Hippocampal formation (tissue), 2 donors: ENCODE measurements at places on chromosomes 7 and 10.

DNA sequence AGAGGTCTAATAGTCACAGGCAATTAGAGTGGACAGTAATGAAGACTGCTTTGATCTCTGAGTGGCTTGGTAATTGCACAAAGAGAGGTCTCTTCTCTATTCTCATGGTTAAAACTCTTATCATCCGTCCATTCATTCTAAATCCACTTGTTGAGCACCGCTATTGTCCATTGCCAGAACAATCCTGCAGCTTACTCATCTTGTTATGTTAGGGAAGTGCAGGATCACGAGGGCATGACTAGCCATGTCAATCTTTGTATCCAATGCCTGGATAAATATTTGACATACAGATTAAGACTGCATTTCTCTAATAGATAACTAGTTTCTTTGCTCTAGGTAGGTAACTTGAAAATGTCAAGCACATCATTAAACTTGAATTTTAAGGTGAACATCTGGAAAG, 14.9 kb downstream of the SFTPD start:
- DNase-seq: no peak

- no peak for DNase-seq
Measured at GRCh38 chr7:158782761-158783401, 46.4 kb downstream of the ESYT2 start.

DNA sequence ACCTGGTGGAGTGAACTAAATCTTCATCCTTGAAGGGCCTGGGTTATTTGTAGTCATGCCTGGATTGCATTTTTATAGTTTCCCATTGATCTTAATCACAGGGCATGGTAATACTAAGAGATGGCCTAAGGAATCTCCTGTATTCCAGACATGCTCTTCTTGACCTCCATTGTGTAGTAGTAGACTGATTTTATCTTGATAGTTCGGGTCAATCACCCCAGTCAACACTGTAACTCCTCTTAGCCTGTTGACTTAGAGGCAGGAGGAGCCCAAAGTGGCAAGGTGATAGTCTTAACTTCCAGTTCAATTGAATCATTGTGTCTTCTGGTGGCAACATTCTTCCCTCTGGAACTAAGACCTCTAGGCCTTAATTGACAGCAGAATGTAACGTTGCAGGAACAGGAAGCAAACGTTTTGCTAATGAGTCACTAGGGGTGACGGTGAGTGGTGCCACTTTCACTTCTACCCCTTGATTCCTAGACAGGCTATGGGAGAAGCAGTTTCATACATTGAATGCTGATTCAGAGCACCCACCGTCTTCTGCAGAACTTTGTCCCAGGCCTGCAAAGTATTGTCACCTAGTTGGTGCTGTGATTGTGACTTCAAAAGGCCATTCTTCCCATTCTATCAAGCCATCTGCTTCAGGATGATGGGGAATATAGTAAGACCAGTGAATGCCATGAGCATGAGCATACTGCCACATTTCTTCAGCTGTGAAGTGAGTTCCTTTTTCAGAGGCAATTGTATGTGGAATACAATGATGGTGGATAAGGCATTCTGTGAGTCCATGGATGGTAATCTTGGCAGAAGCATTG, 24.0 kb upstream of the PAPSS2 start:
- no peak for DNase-seq

DNA sequence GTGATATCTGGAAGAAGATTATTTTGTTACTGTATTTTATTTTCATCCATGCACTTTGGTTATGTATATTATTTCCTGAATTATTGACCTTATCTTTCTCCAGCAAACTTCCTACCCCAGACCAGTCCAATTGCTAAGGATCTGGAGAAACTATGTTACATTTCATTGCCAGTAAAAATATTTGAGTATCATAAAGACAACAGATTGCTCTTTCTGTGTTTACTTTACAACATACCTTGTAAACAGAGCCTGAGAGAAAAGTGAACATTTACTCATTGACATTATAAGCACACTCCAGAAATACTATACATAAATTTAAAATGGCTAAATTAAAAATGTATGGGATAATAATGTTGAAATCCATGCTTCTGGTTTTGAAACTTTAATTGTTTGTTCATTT, 186.2 kb upstream of the FAM3C start:
- DNase-seq: no peak

- no peak for DNase-seq
Measured at GRCh38 chr7:101884671-101885596, 67.5 kb downstream of the CUX1 start.
